Activated CD8-positive, alpha-beta memory T cell treated with anti-CD3 and anti-CD28 coated beads for 1 hour (primary cell): ENCODE measurements at places on chromosomes 5 and 9.

GRCh38 chr9:74528207-74528606 lies 31.1 kb downstream of the RORB start:
- DNase-seq: no peak

- no peak for DNase-seq
Measured at GRCh38 chr9:35367451-35367850, 122.5 kb upstream of the RUSC2 start.

DNA sequence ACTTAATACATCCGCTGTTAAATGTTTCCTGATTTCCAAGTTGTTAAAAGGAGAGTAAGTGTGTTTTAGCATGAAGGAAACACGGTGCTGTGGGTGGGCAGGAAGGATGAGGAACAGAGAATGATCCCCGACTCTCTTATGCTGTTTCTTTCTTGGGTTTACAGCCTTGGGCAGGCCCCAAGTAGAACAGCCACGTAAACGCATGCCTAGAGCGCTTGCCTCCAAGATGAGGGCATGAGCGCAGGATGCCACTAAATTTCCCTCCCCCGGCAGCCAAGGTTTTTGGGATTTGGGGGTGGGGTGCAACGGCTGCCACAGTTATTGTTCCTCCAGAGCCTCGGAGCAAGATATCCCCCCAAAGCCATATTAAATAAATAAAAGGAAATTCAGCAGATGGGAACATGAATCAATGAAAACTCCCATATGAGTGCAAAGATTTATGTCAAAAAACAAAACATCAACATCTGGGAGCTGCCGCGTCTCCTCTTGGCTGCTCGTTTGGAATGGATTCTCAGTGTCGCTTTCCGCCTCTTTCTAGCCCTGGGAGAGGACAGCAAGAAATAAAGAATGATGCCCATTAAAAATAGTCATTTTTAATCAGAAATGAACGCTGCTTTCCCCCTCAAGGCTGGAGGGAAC lies 10.0 kb upstream of the DELE1 start:
- no peak for DNase-seq

GRCh38 chr9:123360161-123361085 lies 4.4 kb downstream of the CRB2 start:
- DNase-seq: peak; percentile 8

- no peak for DNase-seq
Measured at GRCh38 chr9:72909428-72909827, 43.4 kb downstream of the ALDH1A1 start.

GRCh38 chr5:122690266-122690665 lies 84.6 kb upstream of the SNX2 start:
- DNase-seq: no peak

DNA sequence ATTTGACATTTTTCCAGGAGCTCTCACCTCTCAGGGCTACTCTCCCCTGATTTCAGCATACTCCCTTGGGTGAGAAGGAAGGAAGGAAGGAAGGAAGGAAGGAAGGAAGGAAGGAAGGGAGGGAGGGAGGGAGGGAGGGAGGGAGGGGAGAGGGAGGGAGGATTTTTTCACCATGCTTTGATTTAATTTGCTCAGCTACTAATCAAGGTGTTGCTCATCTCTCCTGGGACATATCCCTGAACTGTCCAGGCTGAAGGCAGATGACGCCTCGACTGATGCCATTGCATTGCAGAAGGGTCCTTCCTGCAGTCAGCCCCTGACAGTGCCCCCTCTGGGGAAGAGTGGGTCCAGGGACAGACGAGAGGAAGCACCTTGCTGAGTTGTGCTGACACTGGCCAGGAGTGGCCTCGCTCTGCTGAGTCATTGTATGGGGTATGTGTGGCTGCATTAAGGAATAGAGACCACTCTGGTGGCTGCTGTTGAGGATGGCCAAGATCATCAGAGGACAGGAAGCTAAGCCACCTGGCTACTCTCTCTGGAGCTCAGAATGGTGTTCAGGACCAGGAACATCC lies 43.6 kb upstream of the CRB2 start:
- DNase-seq: no peak

DNA sequence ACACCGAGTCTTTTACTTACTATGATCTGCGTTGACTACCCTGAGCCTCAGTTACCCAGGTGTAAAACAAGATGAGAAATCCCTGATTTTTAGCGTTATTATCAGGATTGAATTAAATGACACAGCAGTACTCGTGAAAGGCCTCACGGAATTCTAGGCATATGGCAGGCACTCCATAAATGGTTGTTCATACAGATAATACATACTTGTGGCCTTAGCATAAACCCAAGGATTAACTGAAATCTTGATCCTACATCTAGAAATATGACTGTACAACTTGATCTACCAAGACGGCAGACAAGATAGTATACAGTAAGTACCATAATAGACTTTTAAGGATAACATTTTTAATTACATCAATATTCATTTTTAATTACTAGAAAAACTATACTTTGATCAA lies 409.8 kb downstream of the BNC2 start:
- DNase-seq: no peak

DNA sequence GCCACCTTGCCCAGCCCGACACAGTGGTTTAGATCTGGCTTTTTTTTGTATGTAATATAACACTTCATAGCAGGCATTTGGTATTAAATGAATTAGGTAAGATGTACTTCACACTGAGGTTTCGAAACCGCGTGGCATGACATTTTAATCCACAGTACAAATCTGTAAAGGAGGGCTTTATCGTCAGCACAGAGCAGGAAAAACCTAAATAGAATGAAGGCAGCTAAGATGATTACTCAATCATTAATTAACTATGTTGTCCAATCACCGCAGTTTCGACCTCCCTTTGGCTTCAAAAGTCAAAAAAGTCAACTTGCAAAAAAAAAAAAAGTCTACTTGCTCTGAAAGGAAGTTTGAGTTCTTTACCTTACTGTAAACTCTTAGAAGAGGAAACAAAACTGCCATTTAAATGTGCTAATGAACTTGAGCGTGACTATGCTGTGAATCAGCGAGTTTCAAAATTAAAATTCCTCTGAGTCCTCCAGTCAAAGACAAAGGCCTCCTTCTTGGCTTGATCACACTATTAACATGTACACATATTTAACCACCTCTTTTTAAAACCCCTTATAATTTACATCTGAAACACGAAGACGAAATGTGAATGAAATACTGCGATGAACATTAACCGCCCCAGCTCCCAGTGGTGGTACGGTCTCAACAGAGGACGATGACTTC lies 698 bp upstream of the SEC24A start:
- no peak for DNase-seq
